ENCODE measurements at places on chromosomes 3 and 15.

DNA sequence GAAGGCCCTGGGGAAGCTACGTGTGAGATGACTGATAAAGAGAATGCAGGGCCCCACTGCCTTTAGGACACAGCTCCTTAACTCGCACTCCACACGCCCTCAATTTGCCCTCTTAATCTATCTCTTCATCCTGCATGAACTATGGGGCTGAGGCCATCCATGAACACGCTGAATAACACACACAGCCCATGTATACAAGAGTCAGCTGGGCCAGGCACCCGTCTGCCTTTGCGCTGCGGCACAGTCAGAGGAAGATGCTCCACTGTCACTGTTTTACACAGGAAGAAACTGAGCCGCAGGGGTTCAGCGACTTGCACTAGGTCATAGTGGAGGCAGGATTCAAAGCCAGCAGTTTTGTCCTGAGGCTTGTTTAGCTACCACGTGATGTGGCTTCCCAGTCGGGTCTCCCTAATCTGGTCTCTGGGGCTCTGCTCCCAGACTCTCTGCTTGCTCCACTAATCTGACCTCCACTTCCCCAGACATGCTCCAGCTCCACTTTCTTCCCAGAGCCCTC, 43.9 kb downstream of the TLE3 start:
- DNase-seq, result no peak

DNA sequence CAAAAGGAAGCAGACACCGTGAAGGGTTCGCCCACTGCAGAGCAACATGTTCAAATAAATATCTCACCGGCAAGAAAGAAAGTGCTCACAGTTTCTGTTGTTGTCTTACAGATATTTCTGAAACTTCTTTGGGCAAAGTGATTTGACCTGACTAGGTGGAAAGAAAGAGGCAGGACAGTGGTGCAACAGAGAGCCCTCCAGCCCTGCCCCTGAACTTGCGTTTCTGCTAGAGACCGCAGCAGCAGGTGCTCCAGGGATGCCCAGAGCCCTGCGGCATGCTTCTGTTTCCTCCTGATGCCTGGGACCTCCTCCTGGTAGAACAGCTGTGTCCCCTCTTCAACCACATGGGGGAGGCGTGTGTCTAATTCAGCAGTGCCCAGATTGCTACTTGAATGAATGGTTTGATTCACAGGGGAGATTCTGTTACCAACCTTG, 123.4 kb downstream of the ATP10A start:
- no peak for DNase-seq

DNA sequence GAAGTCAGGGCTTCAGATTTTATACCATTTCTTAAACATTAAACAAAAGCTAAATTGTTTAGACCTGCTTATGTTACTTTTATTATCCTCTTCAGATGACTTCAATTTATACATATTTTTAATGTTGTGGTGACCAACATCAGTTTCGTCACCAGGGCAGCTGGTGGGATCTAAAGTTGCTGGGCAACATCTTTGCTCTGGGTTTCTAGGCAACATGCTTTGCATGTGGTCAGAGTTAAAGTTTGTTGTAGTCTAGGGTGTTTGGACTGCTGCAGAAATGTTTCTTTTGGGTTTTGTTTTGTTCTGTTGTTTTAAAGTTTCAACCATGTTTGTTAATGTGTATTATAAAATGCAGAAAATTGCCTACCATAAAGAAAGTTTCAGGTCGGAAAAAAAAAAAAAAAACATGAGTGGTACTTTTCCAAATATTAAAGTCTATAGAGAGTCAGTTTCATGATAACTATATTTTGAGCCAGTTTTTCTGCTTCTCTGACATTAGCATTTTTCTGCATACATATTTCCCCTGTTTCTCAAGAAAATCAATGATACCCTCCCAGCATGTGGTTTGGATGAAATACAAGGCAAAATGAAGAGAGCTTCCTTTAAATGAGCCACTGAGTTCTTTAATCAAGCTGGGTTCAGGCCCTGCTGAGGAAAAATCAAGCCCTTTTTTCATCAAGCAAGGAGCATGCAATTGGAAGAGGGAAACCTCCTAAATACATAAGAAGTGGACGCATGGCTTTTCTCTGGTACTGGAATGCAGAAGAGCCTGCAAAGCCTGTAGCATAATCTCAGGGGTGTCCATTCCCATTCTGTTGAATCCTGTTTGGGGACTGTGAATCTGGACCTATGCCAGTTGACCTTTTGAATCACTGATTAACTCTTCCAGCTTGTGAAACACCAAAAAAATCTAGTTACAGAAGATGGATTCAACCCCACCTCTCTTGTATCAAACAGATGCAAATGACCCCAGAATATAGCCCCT, 35.0 kb upstream of the VGLL3 start:
- no peak for DNase-seq

DNA sequence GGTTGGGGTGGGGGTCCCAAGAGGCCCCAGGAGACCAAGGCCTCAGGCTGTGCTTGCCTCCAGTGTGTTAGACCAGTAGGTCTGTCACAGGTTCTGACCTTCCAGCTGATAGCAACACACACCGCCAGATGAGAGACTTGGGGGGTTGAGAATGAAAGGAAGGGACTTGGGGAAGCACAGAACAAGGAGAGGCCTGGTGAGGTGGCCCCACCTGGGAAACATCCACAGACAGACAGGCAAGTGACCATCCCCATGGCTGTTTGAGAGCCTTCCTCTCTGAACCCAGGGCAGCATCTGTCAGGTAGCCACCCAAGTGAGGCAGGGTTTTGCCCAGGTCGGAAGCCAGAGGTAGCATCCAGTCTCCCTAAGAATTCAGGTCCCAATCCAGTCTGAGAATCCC, 35.0 kb upstream of the VPS8 start:
- DNase-seq, result no peak

DNA sequence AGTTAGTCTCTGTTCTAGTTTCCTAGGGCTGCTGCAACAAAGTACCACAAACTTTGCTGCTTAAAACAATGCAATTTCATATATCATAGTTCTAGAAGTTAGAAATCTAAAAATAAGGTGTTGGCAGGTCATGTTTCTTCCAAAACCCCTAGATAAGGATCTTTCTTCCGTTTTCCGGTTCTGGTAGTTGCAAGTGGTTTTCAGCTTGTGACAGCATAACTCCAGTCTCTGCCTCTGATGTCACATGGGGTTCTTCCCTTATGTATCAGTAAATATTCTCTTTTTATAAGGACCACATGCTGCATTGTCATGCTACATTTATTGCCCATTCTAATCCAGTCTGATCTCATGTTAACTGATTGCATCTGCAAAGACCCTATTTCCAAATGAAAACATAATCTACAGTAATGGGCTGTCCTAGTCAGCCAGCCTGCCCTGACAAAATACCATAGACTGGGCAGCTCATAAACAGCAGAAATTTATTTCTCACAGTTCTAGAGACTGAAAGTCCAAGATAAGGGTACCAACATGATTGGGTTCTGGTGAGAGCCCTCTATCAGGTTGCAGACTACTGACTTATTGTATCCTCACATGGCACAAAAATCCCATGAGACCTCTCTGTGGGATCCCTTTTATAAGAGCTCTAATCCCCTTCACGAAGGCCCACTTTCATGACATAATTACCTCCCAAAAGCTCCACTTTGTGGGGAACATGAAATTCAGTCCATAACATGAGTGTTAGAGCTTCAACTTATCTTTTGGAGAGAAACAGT, 642.0 kb upstream of the NAALADL2 start:
- DNase-seq, result no peak

GRCh38 chr15:50828610-50829206, 63.2 kb upstream of the SPPL2A start:
- no peak for DNase-seq

DNA sequence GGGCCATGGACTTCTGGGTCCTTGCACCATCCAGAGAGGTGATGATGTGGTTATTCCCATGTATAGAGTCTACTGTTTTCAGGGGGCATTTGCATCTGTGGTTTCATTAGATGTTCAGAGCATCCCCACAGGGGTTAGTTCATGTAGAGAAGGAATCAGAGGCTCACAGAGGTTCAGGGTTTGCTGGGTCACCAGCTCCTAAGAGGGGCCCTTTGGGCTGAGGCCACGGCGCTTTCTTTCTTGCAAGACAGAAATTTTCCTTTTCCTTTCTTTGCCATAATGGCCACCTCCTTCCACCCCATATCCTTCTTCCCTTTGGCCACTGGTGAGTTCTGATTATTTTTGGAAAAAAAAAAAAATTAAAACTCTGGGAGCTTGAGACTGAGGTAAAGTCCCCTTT, 62.3 kb downstream of the APBA2 start:
- no peak for DNase-seq

- no peak for DNase-seq
These were observed 36.0 kb downstream of the NR2F2 start for GRCh38 chr15:96366526-96366877.

- no peak for DNase-seq
These were observed 368.0 kb upstream of the AGTR1 start for GRCh38 chr3:148329481-148330235.

GRCh38 chr15:28993720-28994053, 107.9 kb downstream of the APBA2 start:
- DNase-seq, result no peak

DNA sequence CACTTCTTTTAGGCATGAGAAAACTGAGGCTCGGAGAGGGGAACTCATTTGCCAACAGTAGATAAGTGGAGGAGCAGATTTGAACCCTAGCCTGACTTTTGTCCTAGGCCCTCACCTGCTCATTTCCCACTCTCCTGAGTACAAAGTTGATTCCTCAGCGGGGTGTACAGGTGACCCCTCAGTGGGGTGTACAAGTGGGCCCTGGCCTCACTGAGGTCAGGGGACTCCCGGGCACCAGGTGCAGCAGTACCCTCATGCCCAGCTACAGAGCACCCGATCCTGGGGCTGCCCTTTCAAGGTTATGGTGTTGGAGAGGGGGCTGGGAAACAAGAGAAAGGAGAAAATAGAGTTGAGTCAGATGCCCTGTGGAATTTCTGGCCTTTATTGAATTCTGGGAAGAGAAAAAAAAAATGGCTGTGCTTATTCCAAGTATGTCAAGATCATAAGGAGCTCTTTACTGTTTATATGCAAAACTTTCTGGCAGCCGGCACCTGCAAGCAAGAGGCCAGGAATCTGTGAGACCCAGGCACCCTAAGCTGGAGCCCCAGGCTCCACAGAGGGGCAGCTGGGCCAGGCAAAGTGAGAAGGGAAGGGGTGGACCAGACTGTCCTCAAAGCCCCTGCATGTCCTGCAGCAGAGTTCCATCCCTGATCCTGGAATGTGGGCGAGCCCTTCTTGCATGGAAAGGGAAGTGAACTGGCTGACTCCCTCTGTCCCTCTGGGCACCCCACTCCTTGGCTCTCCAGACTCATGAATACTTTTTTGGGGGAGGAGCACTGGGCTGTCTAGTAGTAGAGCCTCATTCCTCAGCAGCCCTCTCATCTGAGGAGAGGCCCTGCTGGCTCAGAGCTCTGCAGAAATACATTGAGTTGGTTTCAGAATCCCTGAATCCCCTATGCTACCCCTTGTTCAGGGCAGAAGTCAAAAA, 43.1 kb downstream of the AMOTL2 start:
- no peak for DNase-seq

DNA sequence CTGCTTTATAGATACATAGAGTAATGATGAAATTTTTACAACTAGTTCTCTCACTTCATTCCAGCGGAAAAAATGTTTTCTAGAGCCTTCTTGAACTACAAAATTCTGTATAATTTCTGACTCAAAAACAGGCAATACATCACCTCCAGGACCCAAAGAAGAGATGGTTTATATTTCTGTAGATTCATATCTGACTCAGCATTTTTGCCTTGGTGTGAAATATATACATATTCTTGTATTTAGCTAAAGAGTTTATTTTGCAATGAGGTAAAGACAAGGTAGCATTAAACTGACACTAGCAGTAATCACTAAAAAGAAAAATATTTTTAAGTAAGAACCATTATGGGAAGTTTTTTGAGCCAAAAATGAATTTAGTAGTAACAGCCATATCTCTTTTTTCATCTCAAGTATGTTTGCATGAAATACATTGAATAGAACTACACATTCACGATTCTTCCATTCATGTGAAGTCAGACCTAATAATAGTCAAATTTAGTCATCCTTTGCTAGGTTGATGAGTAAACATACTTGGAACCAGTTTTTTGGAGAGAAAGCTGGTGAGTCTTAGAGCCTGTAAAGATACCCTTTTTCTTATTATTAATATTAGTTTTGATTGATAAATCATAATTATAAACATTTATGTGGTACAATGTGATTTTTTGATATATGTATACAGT, 31.6 kb downstream of the COL8A1 start:
- DNase-seq, result no peak

DNA sequence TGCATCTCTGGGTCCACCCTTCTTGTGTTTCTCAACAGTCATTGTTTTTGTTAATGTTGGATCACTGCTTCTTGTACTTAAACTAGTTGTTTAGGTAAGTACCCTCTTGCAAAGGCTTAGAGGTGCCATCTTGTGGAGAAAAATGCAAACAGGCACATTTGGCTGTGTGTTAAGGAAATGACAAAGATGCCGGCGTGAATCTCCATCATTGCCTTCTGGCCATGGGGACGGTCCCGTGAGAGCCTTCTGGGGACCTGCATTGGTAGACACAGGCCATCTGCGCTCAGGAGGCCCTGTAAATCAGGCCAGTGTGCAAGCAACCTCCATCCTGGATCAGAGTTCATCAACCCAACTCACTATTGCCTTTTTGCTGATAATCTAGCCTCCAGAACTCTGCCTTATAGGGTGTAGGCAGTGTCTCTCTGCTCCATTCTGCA, 158.6 kb upstream of the NR2E3 start:
- no peak for DNase-seq

DNA sequence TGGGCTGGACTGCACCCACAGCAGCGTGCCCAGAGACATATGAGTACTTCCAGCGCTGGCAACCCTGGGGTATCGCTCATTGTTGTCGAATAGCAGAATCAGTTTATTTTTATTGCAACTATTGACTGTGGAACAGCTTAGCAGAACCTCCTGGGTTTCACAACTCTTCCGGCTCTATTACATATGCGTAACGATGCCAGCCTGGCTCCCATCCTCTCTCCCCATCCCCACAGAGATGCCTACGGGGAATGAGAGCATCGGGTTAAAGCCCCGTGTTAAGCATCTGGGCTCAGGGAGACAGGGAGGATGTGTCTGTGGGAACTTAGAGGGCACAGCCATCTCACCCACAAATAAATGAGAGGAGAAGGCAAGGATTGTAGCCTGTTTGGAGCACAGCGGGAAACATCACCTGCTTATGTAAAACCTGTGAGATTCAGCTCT, 76.6 kb upstream of the DLG1 start:
- DNase-seq, result no peak

- no peak for DNase-seq
These were observed 82.0 kb downstream of the CHCHD4 start for GRCh38 chr3:14042680-14043079.

GRCh38 chr3:50623840-50624474, 7.0 kb downstream of the MAPKAPK3 start:
- DNase-seq, result no peak

GRCh38 chr3:171058058-171058457, 31.5 kb upstream of the SLC2A2 start:
- DNase-seq, result no peak

DNA sequence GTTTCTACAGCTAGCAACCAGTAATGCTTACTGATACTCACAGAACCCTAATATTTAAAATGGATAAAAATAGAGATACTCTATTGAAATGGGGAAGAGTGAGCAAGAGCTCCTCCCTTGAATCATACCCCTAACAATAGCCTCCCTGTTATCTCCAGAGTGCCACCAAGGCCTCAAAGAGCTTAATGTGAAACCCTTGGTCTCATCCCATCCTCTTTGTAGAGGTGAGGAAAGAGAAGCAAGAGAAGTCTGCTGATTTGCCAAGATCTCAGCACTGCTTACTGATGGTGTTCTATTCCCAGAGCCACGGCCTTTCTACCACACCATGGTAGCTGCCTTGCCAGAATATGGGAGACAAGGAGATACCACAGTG, 463.4 kb upstream of the PROK2 start:
- no peak for DNase-seq

GRCh38 chr3:129612534-129613366, 6.3 kb upstream of the PLXND1 start:
- no peak for DNase-seq

- DNase-seq, result no peak
These were observed 73.8 kb upstream of the ZBED2 start for GRCh38 chr3:111668888-111669488.
